Hematopoietic multipotent progenitor cell treated with erythropoietin and hydrocortisone succinate and interleukin-3 and kit ligand, for 15 days (in vitro differentiated cells): ENCODE measurements at places on chromosomes 5 and 9.

DNA sequence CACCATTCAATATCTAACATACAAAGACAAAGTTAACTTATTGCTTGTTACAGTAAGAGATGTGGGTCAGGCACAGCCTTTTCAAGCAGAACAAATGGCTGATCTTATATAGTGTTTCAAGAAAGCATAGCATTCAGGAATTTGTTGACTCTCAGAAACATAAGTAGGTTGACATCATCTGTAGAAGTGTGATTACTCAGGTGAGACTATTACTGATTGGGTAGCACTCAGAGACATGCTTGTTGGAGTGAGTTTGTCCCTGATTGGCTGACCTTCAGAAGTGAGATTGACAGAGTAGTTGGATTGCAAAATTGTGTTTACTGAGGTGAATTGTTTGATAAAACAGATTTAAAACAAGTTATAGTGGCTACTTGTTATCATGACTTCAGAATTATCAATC is 30.7 kb upstream of the TNPO1 start:
- no peak for DNase-seq

GRCh38 chr5:36948041-36948440 is 71.5 kb downstream of the NIPBL start:
- no peak for DNase-seq

DNA sequence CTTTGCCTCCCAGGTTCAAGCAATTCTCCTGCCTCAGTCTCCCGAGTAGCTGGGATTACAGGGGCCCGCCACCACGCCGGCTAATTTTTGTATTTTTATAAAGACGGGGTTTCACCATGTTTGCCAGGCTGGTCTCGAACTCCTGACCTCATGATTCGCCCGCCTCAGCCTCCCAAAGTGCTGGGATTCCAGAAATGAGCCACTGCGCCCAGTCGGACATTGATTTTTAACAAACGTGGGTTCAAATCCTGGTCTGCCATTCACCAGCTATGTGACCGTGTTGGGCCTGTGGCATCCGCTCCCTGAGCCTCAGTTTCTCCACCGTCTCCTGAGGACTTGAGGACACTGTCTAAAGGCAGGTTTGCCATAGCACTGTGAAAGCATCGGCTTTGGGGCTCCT is 41.8 kb upstream of the NEK6 start:
- no peak for DNase-seq

GRCh38 chr5:143119881-143120341 is 283.6 kb downstream of the NR3C1 start:
- no peak for DNase-seq

GRCh38 chr5:181052672-181053487 is 12.8 kb downstream of the BTNL9 start:
- DNase-seq: no peak

GRCh38 chr9:96442491-96442890 is 7.5 kb upstream of the HABP4 start:
- DNase-seq: no peak

GRCh38 chr9:83537331-83538171 is 650 bp downstream of the FRMD3 start:
- DNase-seq: no peak

DNA sequence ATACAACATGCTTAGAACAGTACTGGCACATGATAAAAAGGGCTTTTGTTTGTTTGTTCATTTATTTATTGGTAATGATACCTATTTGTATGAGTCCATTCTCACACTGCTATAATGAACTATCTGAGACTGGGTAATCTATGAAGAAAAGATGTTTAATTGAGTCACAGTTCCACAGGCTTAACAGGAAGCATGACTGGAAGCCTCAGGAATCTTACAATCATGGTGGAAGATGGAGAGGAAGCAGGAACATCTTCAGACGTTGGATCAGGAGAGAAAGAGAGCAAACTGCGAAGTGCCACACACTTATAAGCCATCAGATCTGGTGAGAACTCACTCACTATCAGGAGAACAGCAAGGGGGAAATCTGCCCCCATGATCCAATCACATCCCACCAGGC is 847.7 kb downstream of the CDH18 start:
- no peak for DNase-seq

GRCh38 chr9:127123064-127123890 is 842 bp upstream of the ANGPTL2 start:
- DNase-seq: no peak

DNA sequence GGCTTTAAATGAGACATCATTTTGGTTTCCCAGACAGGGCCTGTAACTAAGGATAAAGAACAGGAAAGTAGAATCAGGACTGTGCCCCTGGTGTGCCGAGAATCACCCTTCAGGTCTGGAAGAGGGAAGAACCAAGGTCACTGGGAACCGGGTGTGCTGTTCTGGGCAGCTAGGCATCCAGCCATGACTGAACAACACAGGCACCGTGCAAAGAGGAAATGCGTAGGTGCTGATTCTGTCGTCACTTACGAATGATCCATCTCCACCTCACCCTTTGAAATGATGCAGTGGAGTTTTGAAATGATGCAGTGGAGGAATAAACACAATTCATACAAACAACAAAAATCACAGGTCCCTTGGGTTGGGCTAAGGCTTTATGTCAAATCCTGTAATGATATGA is 64.4 kb downstream of the MAP1B start:
- no peak for DNase-seq

- no peak for DNase-seq
These were observed 7.3 kb upstream of the MTMR12 start for GRCh38 chr5:32319926-32320543.

- no peak for DNase-seq
These were observed 369.6 kb downstream of the IRX2 start for GRCh38 chr5:2381861-2382260.

- DNase-seq: no peak
These were observed 36.1 kb downstream of the FAM114A2 start for GRCh38 chr5:154002511-154003020.

- DNase-seq: no peak
These were observed 486.6 kb downstream of the BRINP1 start for GRCh38 chr9:118882684-118883083.

DNA sequence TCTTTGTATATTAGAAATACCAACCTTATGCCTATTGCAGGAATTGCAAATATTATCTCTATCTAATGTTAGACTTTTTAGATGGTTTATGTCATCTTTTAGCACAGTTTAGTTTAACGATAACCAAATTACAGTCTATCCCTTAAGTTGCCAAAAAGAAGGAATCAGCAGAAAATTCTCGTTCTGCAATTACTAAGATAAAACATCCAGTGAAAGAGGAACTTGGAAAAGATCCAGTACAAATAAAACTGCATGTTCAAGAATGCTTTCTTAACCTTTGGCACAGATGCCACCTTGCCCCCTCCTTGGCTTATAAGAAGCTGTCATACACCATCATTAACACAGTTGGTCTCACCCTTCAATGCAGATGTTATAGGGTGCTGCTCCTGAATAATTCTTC is 124.0 kb downstream of the SEMA5A start:
- DNase-seq: no peak

DNA sequence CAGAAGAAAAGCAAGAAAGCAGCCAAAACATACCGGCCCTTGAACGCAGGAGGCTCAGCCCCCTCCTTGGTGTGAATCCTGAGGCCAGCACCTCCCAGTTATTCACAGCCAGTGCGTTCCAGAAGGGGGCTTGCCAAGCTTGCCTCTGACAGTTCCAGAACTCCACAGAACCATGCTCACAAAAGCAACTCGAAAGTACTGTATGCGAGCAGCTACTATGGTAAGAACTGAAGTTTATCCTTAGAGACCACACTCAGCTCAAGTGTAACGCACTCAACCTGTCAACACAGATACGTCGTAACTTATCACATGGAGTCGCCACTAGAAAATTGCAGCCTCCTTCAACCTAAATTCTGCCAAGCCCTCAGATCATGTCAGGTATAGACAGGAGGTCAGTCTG is 1.4 kb downstream of the UBAC1 start:
- DNase-seq: peak; percentile 80

DNA sequence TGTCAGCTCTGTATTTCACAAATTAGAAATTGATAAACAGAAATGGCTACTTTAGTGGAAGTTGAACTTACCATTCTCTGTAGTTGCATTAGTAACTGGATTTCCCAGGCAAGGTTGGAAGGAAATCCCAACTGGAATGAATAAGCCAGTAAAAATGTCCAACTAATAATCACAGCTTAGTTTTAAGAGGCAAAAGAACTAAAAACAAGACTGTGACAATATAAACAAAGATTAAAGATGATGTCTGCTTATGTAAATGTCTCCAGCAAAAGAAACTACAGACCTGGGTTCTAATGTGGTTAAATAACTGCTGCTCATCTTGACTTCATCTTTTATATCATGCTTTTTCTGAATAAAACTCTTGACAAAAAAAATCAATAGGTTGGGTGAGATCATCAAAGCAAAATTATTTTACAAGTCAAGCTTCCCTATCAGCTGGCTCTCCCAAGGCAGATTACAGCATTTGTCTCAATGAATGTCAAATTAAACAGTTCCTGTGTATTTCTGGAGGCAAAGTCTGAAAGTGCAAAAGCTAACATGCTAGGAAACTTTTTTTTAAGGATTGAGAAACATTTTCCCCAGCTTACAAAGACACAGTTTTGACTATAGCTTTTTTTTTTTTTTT is 62.3 kb upstream of the HMHB1 start:
- no peak for DNase-seq

DNA sequence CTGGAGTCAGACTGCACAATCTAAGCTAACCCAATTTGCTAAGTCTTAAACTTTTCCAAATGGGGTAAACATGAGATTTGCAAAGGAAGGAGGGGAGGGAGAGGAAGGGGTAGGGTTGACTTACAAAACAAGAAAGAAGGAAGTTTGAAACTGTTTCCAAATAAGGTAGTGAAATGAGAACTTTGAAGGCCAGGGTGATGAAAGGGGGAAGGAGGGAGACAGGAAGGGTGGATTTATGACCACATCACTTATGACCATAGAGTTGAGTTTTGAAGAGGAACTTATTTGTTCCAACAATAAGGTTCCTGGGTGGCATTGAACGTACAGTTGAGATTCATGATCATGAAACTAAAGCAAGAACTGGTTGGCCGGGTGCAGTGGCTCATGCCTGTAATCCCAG is 72.5 kb upstream of the DAPK1 start:
- no peak for DNase-seq

GRCh38 chr9:16367605-16368231 is 502.8 kb downstream of the BNC2 start:
- DNase-seq: no peak
